Common myeloid progenitor, CD34-positive (primary cell): ENCODE measurements at places on chromosomes 2 and 18.

DNA sequence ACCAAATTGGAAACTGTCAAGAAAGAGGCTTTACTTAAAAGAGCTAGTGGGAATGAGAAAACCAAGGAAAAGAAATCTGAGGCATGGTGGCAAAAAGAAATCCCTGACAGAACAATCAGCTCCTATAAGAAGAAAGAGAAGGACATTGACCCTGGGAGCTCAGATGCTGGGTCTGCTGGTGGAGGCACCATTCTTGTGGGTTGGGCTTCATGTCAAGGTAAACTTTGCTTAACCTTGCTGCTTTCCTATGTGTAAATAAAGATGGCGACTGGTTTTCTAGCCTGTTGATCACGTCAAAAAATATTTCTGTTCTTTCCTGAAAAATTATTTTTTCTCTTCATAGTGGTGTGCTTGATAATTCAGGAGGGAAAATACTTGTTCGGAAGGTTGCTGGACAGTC, 58.1 kb downstream of the VIT start:
- no peaks in the 10 kb centered on the region for H3K36me3 ChIP-seq
- no peaks in the 10 kb centered on the region for H3K27me3 ChIP-seq
- no peak overlapping the region for H3K27ac ChIP-seq
- H3K4me3 ChIP-seq: no peak overlapping the region
- no peaks in the 10 kb centered on the region for H3K4me1 ChIP-seq

- no peak overlapping the region for H3K4me3 ChIP-seq
- H3K27ac ChIP-seq: no peak overlapping the region
- H3K27me3 ChIP-seq: no peaks in the 10 kb centered on the region
- no peaks in the 10 kb centered on the region for H3K4me1 ChIP-seq
- DNase-seq: no peak
Measured at GRCh38 chr2:22347306-22347705, 1037.7 kb upstream of the KLHL29 start.

GRCh38 chr18:46893360-46893759, 23.9 kb downstream of the PIAS2 start:
- H3K27ac ChIP-seq: no peak overlapping the region
- no peaks in the 10 kb centered on the region for H3K27me3 ChIP-seq
- H3K4me1 ChIP-seq: peaks cover 5% of the 10 kb centered on the region
- H3K4me3 ChIP-seq: no peak overlapping the region
- peaks cover 29% of the 10 kb centered on the region for H3K36me3 ChIP-seq
- DNase-seq: no peak

- DNase-seq: no peak
- no peaks in the 10 kb centered on the region for H3K36me3 ChIP-seq
- H3K4me3 ChIP-seq: no peak overlapping the region
- H3K27me3 ChIP-seq: peaks cover 33% of the 10 kb centered on the region
- H3K4me1 ChIP-seq: no peaks in the 10 kb centered on the region
Measured at GRCh38 chr2:118237451-118237850, 149.2 kb downstream of the INSIG2 start.

DNA sequence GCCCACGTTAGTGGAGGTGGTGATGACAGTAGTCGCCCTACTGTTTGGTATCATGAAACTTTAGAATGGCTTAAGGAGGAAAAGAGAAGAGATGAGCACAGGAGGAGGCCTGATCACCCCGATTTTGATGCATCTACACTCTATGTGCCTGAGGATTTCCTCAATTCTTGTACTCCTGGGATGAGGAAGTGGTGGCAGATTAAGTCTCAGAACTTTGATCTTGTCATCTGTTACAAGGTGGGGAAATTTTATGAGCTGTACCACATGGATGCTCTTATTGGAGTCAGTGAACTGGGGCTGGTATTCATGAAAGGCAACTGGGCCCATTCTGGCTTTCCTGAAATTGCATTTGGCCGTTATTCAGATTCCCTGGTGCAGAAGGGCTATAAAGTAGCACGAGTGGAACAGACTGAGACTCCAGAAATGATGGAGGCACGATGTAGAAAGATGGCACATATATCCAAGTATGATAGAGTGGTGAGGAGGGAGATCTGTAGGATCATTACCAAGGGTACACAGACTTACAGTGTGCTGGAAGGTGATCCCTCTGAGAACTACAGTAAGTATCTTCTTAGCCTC, 16.2 kb downstream of the MSH6 start:
- no peak overlapping the region for H3K27ac ChIP-seq
- no peak overlapping the region for H3K4me3 ChIP-seq
- H3K27me3 ChIP-seq: no peaks in the 10 kb centered on the region
- peaks cover 3% of the 10 kb centered on the region for H3K4me1 ChIP-seq
- no peak for DNase-seq

DNA sequence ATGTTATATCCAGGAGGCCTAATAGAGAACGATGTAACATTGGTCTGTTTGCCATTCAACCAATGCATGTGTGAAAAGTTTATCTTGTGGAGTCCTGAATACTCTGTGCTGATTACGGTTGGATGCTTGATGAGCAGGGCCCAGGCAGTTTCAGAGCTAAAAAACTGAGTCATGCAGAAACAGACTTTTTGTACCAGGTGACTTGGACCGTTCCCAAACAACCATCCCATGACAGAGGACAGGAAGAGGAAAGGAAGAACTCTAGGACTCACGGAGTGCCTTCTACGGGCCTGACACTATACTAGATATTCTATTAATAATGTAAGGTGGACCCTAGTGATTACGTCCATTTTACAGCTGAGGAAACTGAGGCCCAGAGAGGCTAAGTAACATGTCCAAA, 142.1 kb downstream of the ARHGAP28 start:
- H3K36me3 ChIP-seq: no peaks in the 10 kb centered on the region
- no peaks in the 10 kb centered on the region for H3K4me1 ChIP-seq
- H3K27me3 ChIP-seq: no peaks in the 10 kb centered on the region
- no peak overlapping the region for H3K4me3 ChIP-seq
- no peak overlapping the region for H3K27ac ChIP-seq

GRCh38 chr18:6920099-6920955, 190.8 kb downstream of the ARHGAP28 start:
- no peaks in the 10 kb centered on the region for H3K4me1 ChIP-seq
- no peaks in the 10 kb centered on the region for H3K36me3 ChIP-seq
- H3K27me3 ChIP-seq: no peaks in the 10 kb centered on the region

DNA sequence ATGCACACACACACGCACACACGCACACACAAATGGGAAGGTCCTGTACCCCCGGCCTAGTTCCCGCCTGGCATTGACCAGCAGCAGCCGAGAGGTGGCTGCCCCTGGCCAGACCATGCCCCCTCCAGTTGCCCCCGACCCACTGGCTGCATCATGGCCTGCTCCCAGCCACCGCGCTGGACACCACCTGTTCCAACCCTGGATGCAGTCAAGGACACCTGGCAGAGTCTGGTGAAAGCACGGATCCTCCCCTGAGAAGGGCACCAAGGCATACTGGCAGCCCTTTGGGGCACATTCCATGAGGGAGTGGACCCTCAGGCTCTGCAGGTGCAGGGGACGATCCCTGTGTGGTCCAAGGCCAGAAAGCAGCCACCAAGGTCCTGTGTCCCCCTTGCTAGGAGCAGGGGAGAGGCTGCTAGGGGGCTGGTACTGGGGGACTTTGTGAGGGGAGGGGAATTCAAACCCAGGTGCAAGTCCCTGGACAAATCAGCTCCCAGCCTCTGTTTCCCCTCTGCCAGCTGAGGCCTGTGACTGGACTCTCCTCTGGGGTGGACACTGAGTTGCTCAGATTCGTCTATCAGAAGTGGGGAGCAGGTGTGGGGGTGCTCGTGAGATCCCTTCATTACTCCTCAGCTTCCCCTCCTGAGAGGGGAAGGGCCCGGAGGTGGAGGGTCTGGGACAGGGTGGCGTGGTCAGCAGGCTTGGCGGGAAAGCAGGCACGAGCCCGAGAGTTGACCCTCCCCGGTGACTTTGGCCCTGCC, 3.5 kb downstream of the ESPNL start:
- H3K27me3 ChIP-seq: no peaks in the 10 kb centered on the region
- H3K4me1 ChIP-seq: peaks cover 17% of the 10 kb centered on the region
- H3K4me3 ChIP-seq: no peak overlapping the region

- no peak for DNase-seq
- no peaks in the 10 kb centered on the region for H3K36me3 ChIP-seq
- no peaks in the 10 kb centered on the region for H3K4me1 ChIP-seq
- no peaks in the 10 kb centered on the region for H3K27me3 ChIP-seq
- no peak overlapping the region for H3K27ac ChIP-seq
- no peak overlapping the region for H3K4me3 ChIP-seq
Measured at GRCh38 chr2:207408086-207408794, 121.5 kb upstream of the CREB1 start.

DNA sequence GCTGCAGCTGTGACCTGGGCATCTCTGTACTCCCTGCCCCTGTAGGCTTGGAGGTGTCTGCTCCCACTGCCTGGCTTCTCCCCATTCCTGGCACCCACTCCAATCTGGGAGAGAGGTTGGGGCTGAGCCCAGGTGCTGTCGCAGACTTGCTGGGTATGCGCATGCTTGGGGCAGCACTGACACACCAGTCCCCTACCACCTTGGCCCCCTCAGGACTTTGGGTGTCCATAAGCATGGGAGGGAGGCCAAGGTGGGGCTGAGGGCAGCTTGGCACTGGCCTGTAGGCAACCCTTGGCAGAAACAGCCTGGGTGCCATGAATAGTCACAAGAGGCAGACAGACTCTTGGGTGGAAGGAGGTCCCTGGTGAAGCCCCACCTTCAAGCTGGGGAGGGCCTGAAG, 136.8 kb downstream of the QPCT start:
- no peaks in the 10 kb centered on the region for H3K36me3 ChIP-seq
- DNase-seq: no peak
- H3K4me1 ChIP-seq: no peaks in the 10 kb centered on the region
- H3K27me3 ChIP-seq: no peaks in the 10 kb centered on the region

DNA sequence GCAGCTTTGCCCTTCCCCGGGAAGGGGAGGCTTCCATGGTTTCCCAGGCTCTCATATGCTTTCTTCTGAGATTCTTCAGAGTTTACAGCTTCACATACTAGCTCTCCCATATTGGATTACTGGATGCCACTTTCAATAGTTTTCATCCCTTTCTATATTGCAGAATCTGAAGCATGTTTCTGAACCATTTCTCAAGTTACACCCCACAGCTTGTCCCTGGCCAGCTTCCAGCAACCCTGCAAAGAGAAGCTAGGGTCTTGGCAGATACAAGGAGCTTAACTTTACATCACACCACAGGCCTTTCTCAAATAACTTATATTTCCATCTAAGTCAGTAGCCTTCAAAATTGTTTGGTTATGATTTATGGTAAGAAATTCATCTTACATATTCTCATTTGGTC, 39.6 kb downstream of the LHCGR start:
- no peak overlapping the region for H3K27ac ChIP-seq
- no peaks in the 10 kb centered on the region for H3K36me3 ChIP-seq
- H3K27me3 ChIP-seq: no peaks in the 10 kb centered on the region
- H3K4me1 ChIP-seq: peaks cover 2% of the 10 kb centered on the region
- no peak overlapping the region for H3K4me3 ChIP-seq

- H3K4me1 ChIP-seq: no peaks in the 10 kb centered on the region
- H3K27me3 ChIP-seq: no peaks in the 10 kb centered on the region
- no peak overlapping the region for H3K27ac ChIP-seq
Measured at GRCh38 chr2:45340318-45340717, 270.7 kb downstream of the SRBD1 start.

DNA sequence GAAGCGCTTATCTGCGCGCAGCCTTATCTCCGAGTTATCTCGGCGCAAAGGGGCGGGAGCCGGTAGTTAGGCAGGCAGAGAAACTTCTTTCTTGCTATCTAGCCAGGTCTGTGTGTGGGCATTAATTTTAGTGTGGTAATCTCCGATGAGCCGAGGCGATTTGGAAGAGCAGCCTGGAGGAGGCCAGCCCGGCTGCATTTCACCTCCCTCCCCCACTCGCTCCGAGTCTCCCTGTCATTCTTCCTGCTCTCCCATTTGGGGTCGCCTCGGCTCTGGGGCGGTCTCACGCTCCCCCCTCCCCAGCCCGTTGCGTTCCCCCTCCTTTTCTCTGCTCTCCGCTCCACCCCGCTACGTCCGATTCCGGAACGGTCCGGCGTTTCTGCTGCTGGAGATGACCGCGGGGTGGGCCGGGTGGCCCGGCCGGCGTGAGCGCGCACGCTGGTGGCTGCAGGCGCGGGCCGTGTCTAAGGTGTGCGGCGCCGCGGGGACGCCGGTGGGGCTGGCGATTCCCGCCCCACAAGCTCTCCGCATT, 566 bp downstream of the GATA6 start:
- H3K4me1 ChIP-seq: peaks cover 25% of the 10 kb centered on the region
- H3K27me3 ChIP-seq: peaks cover 46% of the 10 kb centered on the region
- peak overlapping the region; percentile 53 for H3K4me3 ChIP-seq
- H3K36me3 ChIP-seq: no peaks in the 10 kb centered on the region

- H3K27ac ChIP-seq: no peak overlapping the region
- no peaks in the 10 kb centered on the region for H3K27me3 ChIP-seq
- DNase-seq: no peak
- no peak overlapping the region for H3K4me3 ChIP-seq
Measured at GRCh38 chr2:160269365-160269764, 69.3 kb upstream of the ITGB6 start.

DNA sequence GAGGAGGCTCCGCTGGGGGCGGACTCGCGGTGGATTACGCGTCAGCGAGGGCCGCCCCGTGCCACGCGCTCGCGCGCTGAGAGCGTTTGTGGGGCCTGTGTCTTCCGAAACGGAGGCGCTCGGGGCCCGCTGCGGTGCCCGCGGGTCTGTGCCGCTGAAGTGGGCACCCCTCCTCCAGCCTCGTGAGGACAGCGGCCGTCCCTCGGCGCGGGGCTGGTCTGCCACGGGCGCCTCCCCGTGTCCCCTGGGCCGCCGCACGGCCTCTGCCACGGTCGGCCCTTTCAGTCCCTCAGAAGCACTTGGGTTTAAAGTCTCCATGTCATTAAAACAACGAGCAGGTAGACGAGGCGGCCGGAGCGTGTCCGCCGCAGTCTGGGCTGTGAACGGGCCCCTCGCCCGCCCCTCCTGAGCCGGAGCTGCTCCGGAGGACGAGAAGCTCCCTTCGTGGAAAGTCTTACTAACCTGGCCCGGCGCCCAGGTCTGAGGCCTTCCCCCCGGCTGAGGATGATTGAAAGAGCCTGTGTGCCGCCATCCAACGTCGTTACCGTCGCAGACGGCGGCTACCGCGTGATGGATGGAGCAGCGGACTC, 97.6 kb downstream of the NFATC1 start:
- no peaks in the 10 kb centered on the region for H3K27me3 ChIP-seq
- peaks cover 67% of the 10 kb centered on the region for H3K36me3 ChIP-seq
- peaks cover 4% of the 10 kb centered on the region for H3K4me1 ChIP-seq
- DNase-seq: no peak
- H3K4me3 ChIP-seq: no peak overlapping the region
- H3K27ac ChIP-seq: no peak overlapping the region
